ENCODE measurements at places on chromosomes 13 and 19.

- peak; percentile 89 for DNase-seq
These were observed 759 bp downstream of the ZMYM2 start for GRCh38 chr13:19959141-19959830.

DNA sequence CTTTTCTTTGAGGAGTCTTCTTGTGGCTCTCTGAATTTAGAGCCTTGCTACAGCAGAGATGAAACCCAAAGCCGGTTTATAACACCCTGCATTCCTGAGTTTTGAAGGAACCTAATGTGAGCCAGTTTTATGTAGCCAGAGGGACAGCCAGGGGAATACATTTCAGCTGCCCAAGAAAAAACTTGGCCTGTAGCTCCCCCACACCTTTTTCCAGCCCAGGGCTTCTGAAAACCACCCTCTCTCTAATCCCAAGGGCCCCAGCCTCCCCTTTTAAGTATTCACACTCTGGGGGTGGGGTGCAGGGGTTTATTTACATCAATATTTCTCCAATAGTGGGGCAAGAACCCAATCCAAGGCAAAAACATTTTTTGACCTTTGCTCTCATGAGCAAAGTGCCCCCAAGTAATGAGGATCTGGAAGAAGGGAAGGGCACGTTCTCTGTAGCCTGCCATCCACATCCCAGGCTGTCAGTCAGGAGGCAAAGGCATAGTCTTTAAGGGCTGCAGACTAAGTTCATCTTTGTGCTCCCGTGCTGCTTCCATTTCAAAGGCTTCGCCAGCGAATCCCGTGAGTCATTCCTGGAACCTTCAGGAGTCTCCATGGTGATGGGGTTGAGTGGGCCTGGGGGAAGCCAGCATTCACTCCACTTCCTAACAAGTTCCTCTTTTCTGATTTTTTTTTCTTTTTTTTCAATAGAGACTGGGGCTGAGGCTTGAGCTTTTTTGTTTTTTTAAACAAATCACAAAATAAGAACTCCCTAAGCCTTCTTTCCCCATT lies 33.2 kb upstream of the MEDAG start:
- peak; percentile 11 for DNase-seq

- no peak for DNase-seq
These were observed 25.7 kb upstream of the MTUS2 start for GRCh38 chr13:28794396-28794795.

- DNase-seq: no peak
These were observed 161.6 kb downstream of the RNF17 start for GRCh38 chr13:24925318-24926231.

DNA sequence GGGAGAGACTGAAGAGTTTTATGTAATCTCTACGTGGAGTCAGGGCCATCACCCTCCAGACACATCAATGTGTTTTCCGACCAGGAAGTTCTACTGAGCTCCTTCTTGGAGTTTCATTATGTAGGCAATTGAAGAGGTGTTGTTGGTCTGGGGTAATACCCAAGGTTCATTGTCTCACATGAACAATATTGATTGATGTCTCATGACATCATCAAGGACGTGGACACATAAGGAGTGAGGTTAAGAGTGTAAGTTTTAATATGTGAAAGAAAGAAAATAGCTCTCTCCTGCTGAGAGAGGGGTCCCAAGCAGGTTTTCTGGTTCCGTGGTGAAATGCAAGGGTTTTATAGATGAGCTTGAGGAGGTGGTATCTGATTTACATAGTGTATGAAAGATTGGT lies 280.7 kb upstream of the MIR17HG start:
- DNase-seq: no peak

DNA sequence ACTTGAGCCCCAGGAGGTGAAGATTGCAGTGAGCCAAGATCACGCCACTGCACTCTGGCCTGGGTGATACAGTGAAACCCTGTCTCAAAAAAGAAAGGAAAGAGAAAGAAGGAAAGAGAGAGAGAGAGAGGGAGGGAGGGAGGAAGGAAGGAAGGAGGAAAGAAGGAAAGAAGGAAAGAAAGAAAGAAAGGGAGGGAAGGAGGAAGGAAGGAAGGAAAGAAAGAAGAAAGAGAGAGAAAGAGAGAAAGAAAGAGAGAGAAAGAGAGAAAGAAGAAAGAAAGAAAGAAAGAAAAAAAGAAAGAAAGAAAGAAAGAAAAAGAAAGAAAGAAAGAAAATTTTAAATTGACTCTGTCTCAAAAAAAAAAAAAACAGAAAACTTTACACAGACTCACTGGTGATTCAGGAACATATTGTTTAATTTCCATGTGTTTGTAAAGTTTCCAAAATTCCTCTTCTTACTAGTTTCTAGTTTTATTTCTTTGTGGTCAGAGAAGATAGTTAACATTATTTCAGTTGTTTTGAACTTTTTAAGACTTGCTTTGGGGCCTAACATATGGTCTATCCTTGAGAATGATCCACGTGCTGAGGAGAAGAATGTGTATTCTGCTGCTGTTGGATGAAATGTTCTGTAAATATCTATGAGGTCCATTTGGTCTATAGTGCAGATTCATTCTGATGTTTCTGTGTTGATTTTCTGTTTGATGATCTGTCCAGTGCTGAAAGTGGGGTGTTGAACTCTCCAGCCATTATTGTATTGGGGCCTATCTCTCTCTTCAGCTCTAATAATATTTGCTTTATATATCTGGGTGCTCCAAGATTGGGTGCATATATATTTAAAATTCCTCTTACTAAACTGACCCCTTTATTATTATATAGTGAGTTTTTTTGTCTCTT lies 204.4 kb upstream of the SERP2 start:
- DNase-seq: no peak

GRCh38 chr13:26168237-26168814 lies 53.8 kb downstream of the RNF6 start:
- no peak for DNase-seq

- DNase-seq: no peak
These were observed 64.8 kb downstream of the ARHGAP35 start for GRCh38 chr19:46925548-46925950.

DNA sequence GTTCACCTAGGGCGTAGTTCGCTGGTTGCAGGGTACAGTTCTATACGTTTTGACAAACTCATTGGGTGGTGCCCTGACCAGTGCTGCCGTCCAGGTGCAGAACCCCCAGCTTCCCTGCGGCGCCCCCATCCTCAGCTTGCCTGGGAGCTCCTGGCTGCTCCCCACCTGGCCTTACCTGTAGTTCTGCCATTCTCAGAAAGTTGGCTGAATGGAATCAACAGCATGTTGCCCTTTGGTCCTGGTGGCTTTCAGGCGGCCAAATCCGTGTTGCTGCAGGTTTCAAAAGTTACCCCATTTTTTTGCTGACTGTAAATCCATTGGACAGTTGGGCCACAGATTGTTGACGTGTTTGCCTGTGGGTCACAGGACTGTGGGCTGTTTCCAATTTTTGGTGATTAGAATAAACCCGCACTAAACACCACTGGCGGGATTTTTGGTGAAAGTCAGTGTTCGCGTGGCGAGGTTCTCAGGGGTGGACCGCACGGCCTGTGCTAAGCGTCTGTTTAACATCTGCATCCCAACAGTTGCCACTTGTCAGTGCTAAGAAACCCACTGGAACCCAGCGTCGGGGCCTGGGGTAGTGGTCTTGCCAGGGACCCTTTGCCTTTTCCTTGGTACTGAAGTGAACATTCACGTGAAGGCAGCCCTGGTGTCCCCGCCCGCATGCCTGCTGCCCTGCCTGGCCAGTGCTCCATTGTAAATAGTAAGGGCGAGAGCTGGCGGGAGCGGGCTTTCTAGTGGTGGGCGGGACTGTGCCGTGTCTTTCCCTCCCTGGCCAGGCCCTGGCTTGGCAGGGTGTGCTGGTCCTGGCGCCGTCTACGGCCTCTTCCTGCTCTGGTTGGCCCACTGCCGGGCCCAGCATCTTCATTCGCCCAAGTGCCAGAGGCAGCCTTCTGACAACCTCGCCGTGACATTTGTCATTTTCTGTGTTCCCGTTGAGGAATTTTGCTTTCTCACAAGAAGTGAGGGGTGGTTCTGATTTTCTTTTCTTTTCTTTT lies 3.3 kb downstream of the DOT1L start:
- DNase-seq: no peak

GRCh38 chr13:21359855-21360254 lies 99.2 kb downstream of the ZDHHC20 start:
- DNase-seq: peak; percentile 28

DNA sequence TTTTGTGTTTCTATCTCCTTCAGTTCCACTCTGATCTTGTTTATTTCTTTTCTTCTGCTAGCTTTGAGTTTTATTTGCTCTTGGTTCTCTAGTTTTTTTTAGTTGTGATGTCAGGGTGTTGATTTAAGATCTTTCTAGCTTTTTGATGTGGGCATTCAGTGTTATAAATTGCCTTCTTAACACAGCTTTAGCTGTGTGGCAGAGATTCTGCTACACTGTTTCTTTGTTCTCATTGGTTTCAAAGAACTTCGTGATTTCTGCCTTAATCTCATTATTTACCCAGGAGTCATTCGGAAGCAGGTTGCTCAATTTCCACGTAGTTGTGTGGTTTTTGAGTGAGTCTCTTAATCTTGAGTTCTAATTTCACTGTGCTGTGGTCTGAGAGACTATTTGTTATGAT lies 251.7 kb upstream of the HTR2A start:
- no peak for DNase-seq

DNA sequence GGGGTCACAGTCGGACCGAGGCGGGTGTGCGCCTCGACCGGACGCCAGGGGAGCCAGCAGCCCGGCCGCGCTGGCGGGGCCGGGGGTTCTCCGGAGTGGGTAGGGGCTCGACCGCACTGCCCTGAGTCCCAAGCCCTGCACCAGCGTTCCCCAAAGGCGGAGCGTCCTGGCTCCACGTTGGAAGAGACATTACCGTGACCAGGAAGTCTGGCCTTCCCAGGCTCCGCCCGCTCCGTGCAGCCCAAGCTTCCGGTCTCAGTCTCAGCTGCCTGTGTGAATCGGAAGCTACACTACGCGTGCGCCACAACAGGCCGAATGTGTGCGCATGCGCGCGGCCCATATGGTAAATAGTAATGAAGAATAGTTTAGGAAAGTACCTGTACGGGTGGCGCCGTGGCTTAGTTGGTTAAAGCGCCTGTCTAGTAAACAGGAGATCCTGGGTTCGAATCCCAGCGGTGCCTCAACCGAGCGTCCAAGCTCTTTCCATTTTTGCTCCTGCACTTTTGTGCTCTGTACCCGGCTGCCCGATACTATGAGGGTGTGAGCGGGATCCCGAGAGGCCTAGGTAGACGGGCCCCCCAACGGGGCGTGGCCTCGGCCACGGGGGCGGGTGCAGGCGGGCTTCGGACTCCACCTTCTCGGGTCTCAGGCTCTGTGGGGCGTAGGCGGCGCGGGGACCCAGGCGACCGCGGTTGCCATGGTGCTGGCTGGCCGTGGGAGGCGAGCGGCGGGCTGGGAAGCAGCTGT lies 17.3 kb upstream of the LRP3 start:
- peak; percentile 100 for DNase-seq

DNA sequence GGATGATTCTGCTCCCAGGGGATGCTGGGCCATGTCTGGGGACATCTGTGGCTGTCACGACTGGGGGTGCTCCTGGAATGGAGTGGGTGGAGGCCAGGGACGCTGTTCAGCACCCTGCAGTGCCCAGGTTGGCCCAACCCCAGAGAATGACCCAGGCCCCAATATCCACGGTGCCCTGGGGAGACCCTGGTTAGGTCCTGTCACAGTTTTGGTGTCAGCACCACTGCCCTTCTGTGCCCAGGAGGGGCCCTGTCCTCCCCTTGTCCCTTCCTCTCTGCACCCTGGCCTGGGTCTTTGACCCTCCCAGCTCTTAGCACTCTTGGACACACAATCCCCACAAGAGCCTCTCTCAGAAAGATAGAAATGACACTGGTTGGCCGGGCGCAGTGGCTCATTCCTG lies 85.3 kb downstream of the GADD45B start:
- DNase-seq: no peak

DNA sequence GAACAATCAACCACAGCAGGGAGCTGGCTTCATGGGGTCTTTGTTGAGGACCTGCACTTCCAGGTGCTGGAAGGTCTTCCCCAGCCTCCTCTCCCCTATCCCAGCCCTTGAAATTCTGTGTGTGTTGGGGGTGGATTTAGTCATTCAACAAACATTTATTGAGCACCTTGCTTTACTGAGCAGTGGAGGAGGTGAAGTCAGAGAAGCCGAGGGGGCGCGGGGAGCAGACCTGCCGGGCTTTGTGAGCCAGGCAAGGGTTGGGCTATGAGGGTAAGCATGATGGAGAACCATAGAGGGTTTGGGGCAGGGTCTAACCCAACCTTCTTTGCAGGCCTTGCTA lies 3.5 kb upstream of the C19orf85 start:
- DNase-seq: no peak

GRCh38 chr13:20475927-20476691 lies 49.5 kb downstream of the CRYL1 start:
- DNase-seq: peak; percentile 80

DNA sequence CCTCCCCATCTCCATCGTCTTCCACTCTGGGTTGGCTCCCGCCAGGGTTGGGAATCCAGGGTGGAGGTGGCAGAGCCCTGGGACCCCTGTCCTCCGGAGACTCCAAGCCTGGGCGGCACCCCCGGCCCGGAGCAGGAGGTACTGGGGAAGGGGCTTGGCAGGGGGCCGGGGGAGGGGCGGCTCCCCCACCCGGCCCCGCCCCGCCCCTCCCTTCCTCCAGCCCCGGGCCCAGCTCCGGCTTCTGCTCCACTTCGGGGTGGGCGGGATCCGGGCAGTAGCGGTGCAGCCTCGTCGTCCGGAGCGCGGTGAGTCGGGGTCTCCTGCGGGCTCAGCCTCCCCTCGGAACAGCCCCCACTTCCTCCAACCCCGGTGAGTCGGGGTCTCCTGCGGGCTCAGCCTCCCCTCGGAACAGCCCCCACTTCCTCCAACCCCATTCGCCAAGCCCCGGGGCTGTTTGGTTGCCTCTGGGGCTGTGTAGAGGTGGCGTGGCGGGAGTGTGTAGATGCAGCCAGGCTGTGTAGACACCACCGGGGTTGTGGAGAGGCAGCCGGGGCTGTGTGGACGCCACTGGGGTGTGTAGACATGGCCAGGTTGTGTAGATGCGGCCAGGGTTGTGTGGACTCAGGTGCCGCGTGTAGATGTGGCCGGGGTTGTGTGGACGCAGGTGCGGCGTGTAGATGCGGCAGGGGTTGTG lies at the start of gene TMPRSS9:
TMPRSS9 (plus strand) TSS at position 274 of the 694 bp plus-strand sequence. CDS start 29,521 bp downstream, outside the sequence.
- DNase-seq: no peak

DNA sequence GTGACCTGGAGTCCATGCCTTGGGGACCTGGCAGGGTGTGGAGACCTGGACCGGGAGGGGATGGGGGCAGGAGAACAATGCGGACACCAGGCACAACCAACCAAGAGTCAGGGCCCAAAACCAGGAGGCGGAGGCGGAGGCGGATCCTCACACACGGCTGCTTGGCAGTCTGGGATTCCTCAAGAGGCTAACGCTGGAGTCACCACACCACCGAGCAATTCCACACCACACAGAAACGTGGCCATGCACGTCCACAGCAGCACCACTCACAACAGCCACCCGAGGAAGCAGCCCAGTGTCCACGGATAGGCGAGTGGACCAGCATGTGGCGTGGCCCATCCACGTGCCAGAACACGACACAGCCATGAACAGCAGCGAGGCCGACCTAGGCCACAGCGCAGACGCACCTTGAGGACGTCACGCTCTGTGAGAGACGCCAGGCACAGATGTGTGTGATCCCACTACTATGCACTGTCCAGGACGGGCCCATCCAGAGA lies 17.7 kb downstream of the SBNO2 start:
- DNase-seq: no peak

DNA sequence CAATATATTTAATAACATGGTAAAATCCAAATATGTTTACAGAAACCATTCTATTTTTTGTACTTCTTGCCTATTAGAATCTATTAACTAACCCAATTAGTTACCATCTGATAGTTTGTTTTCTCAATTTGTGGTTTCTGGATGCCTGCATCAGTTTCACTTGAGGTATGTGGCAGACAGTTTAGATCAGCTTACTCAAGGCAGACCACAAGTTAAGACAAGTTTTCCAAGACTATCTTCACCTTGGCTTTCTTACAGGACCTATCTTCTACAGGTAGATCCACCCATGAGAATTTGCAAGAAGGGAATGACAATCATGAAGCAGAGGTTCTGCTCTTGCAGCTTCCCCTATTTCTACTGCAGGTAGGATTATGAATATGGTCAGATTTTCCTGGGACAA lies 458.6 kb downstream of the DACH1 start:
- DNase-seq: no peak

Data from activated CD8-positive, alpha-beta memory T cell treated with anti-CD3 and anti-CD28 coated beads for 24 hours (primary cell).